NCI-H1436 treated with DMSO at 0.1 percent for 48 hours (cell line): ENCODE measurements at places on chromosomes 3 and 15.
A peak's percentile ranks its signal among the peaks of the same experiment; 100 is the strongest.

DNA sequence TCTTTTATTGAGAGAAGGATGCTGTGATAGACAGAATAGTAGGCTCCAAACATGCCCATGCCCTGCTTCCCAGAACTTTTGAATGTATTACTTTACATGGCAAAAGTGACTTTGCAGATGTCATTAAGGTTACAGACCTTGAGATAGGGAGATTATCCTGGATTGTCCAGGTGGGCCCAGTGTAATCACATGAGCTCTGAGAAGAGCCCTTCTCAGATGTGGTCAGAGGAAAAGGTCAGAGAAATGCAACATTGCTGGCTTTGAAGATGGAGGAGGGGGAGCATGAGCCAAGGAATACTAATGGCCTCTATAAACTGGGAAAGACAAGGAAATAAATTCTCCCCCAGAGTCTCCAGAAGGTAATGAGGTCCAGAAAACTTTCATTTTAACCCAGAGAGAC lies 45.8 kb upstream of the LYZL4 start:
- DNase-seq, result no peak

DNA sequence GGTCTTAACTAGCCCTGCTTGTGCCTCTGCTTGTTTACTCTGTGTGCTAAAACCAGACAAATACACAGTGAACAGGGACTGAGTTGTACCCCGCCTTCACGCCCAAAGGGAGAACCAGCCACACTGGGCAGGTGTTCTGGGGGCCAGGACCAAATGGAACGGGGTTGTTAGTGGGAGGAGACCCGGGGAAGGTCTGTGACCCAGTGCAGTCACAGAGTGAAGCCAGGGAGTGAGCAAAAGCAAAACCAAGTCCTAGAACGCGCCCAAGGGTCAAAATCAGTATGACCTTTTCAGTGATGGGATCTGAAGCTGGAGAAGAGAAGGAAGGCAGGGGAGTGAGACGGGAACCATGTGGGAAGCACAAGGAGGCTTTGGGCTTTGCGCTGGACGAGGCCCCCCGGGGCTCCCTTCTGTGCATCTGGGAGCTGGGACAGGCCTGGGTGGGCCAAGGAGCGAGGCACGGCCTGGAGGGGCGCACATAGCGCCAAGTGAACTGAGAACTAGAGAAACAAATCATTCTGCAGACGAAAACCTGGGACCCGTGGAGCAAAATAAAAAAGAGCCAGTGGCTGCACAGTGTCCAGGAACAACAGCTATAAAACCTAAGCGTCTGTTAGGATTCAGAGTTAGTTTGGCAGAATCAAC lies 78.3 kb upstream of the ALDH1A3 start:
- no peak for DNase-seq

- DNase-seq, result no peak
Observed at GRCh38 chr3:9903238-9903624, 583 bp downstream of the IL17RE start.

DNA sequence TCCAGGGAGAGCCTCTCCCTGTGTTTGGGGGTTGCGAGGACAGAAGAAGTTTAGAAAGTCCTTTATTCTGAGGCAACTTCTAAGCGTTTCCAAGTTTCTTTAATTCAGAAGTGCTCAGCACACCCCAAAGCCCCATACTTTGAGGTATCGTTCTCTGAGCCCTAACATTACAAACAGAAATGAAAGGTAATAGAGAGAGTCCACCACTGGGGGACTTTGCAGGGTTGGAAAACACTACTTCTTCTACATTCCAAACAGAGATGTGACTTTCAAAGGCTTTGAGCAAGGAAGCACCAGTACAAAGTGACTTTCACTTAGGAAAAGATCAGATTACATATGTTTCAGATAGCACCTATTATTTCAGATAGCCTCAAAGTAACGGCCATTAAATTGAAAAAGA lies 6.2 kb upstream of the ZNF280D start:
- no peak for DNase-seq

DNA sequence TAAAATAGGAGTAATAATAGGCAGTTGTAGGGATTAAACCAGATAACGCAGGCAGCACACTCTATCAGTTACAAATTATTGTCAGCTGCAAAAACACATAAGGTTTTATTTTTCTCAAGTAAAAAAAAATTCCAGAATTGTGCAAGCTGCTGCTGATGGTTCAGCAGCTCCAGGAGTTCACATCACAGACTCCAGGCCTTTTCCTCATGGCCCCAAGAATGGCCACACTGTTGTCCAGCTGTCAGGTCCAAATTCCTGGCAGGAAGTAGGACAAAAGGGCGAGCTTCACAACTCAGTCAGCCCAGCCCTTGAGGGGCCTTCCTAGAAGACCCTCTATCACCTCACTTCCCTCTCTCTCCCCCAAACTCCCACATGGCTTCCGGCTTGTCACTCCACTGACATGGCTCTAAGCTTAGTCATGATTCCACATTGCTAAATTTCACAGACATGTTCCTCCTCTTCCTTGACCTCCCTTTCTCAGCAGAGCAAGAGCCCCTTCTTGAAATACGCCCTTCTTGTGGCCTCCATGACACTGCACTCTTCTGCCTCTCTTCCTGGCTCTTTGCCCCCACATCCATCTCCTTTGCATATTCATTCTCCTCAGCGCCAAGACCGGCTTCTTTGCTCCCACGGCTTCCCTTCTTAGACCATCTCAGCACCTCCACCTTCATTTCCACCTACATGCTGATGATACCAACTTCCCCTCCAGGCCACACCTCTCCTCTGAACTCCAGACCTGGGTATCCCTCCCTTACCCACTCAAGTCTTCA lies 27.4 kb upstream of the FAM174B start:
- DNase-seq, result no peak

DNA sequence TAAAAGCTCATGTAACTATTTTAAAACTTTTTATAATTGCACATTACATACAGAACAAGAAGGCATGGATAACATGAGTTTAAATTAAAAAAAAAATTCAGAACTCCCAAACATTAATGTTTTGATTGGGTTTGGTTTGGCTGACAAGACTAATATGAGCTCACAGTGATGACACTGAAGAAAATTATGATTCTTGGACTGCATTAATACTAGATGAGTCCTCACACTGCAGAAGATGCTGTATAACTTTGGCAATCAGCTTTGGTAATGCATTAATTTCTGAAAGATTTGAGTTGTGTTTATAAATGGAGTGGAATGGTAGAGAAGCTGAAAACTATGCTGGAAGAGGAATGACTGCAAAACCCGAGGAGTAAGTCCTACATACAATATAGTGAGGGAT lies 358.9 kb downstream of the PLCL2 start:
- no peak for DNase-seq

DNA sequence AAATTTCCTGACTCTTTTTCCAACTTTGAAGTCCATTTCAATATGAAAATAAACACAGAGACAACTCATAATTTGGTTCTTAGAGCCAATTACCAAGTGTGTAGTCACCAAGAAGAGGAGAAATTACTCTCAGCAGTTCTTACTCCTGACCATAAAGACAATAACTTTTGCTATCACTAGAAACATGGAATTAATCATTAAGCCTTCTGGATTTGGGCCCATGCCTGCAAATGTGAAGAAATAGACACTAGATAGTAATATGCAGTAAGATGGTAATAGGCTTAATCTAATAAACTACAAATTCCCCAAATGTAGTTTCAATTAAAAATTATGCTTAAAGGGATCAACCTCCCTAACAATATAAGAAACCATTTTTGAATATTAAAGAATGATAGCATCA lies 185.1 kb upstream of the AGTR1 start:
- no peak for DNase-seq

DNA sequence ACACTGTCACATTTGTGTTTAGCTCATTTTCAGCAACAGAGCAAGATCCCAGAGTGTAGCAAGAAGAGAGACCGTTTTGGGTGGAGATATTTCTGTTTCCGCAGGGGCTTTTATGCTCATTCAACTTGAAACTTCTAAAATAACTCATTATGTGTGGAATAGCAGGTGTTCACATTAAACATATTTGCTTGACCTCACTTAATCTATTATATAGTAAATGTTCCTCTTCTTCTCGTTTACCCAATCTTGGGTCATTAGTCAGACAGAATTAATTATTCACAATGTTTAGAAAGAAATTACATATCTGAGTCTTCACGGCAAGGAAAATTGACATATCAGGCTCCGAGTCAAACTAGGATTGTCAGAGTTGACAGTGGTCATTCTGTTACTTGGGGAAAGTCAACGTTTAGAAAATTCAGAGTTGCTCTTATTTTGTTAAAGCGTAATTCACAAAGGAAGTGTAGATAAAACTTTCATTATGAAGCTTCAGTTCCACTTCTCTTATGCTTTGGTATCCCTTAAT lies 222.9 kb downstream of the TPRG1 start:
- peak; percentile 52 for DNase-seq

DNA sequence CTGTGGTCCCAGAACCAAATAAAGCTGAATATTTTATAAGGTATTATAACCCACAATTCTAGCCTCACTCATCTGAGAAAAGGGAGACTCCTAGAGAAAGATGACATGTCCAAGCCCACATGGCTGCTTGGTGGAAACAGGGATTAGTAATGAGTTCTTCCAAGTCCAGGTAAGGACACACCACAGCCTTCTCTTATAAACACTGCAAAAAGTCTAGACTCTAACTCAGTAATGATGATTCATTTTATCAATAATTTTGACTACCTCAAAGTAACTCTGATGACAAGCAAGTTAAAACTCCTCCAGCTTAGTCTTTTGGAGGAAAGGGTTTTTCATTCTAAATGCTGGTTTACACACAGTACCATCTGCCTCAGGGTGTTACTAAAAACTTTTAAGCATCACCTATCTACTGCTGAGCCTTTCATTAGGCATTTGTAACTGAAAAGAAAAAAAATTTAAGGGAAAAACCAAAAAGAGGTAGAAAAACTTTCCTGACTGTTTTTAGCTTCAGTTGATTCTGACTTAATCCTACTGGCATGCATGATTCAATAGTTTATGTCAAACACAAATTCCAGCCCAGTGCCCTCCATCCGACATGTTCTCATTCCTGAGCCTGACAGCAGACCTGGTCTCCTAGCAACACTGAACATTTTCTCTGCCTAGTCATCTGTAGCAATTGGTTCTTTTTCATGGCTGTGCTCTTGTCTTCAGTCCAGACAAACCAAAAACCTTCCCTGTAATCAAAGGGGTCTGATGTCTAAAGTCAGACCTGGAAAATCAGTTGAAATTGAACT lies 43.9 kb downstream of the P3H2 start:
- no peak for DNase-seq

DNA sequence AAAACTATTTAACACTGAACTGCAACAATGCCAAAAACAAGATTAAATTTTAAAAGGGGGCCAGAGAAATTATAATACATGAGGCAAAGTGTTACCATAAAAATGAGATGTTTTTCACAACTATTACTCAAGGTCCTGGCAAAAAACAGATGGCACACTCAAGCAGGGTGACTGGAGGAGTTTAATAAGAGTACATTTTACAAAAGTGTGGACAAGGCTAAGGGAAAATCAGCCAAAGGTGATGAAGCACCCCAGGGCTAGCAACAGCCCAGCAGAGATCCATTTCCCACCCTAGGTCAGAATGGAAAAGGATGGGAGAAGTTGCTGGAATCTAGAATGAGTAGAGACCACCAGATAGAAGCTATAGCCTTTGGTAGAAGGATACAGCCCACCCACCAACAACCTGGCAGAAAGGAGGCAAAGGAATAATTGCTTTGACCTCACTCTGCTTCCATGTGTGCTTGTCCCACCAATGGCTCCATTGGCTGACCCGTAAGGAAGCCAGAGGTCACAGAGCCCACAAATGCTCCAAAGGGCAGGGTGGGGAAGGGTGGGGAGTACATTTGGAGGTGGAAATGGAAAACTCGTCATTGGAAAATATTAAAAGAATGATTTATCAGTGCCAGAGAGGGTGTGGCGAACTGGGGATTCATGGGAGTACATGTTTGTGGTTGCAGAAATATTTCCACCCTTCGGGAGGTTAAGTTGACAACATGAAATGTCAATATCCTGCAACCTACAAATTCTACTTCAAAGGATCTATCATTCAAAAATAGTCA lies 161.0 kb upstream of the UBE2E2 start:
- no peak for DNase-seq

DNA sequence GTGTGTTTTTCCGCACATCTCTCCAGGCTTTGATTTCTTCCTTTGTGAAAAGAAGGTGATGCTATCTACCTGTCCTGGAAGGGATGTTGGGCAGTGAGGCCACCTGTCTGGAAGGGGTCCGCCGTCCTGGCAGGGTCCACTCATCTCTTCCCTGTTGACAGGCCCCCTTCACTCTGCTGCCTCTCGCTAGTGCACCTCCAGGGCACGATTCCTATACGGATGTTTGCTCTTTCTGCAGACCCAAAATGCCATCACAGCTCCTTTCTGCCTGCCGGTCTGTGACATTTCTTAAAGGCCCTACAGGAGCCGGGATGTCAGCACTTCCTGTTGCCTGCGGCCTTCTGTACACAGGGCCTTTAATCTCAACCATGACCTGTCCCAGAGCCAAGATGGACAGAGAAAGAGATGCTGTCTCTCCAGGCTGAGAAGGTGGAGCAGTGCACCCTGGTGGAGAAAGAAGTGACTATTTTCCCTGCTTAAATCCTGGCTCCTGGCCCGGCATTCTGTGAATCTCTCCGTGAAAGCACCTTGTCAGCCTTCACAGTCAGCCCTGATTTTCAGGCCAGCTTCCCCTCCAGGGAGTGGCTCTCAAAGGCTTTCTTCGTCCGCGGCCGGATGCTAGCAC lies 7.4 kb downstream of the FAM3D start:
- DNase-seq, result no peak

DNA sequence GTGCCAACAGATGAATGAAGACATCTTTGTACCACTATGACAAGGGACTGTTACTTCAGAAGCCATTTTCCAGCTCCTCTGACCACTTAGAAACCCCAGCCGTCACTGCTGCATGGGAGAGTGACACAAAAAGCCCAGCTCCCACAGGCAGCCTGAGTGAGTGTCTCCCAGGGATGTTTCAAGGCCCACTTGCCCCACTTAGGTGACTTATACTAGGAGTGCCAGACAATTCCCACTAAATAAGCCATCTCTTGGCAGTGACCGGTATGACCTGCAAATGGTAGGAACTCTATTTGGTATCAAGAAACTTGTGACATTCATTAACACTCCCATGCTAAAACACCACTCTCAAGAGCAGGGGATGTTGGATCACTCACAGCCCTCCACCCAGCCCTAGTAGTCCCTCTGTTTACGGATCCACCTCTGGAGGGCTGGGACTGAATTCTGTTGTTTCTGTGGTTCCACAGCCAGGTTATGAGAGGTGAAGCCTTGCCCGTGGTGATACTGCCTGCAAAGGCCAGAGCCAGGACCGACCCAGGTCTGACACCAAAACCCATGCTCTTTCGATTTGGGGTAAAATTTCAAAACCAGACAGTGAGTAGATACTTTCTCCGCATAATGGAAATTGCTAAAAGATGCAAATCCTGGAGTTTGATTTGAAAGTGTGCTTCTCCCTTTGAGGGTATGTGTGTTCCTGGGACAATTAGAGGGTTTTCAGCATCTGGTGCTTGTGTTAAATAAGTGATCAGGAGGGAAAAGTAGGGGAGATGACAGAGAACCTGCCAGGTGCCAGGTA lies 14.5 kb downstream of the RBP1 start:
- DNase-seq, result no peak
